ENCODE measurements at places on chromosomes 7 and 10. TPM values are rescaled to one million over a fixed set of nuclear protein-coding genes. Genes with fewer than 3 reads are reported as not detected.

Gene TBX20
- 3.2 TPM for total RNA-seq

Gene ATOH7
- 0.19 TPM for total RNA-seq

Gene DYNC1I1
- not detected for total RNA-seq

Gene HYAL4
- not detected for total RNA-seq

Gene KIAA1217
- 3.1 TPM for total RNA-seq

Gene MAT1A
- total RNA-seq = 0.11 TPM

Gene AUTS2
- total RNA-seq = 5.3 TPM

Gene C7orf57
- total RNA-seq = 0.25 TPM

Gene ERV3-1
- 3.3 TPM for total RNA-seq

Gene NUTM2D
- total RNA-seq = 1.5 TPM

Gene CUBN
- total RNA-seq = 0.25 TPM

Gene IQCE
- 12.7 TPM for total RNA-seq

Gene PDE1C
- total RNA-seq = 7.1 TPM

Gene NEUROD6
- not detected for total RNA-seq

Gene SPDYE2B
- not detected for total RNA-seq

Gene ADAMTS14
- total RNA-seq = 0.09 TPM

Gene NEUROG3
- not detected for total RNA-seq

Gene NEURL1
- total RNA-seq = 0.20 TPM

Gene C10orf62
- total RNA-seq = not detected

Gene NCAPG2
- total RNA-seq = 39.3 TPM

Gene AGR2
- total RNA-seq = 155 TPM

Gene H2BK1
- not detected for total RNA-seq

Gene CYP3A4
- not detected for total RNA-seq

Gene FAM3C
- 34.1 TPM for total RNA-seq

Gene FAM25G
- total RNA-seq = not detected

Gene ERVW-1
- not detected for total RNA-seq

Gene MACC1
- total RNA-seq = not detected

Gene STRIP2
- total RNA-seq = 7.9 TPM

Gene GOLGA7B
- total RNA-seq = 4.9 TPM

Gene CPEB3
- total RNA-seq = 0.41 TPM

Gene EVX1
- not detected for total RNA-seq

Gene SKIDA1
- total RNA-seq = 1.3 TPM

Gene CNNM1
- total RNA-seq = 19.0 TPM

Gene TSPAN12
- total RNA-seq = 0.49 TPM

Gene FGFR2
- total RNA-seq = 0.45 TPM

Gene TMEM140
- 1.7 TPM for total RNA-seq

Gene HOXA6
- 2.5 TPM for total RNA-seq

Gene CPA4
- total RNA-seq = 12.3 TPM

Gene C10orf67
- 0.06 TPM for total RNA-seq

Gene PANK1
- 7.2 TPM for total RNA-seq
